ENCODE measurements at places on chromosomes 12 and 14.
A peak's percentile ranks its signal among the peaks of the same experiment; 100 is the strongest.

GRCh38 chr12:51048661-51049251 lies 629 bp downstream of the LETMD1 start:
- no peak for DNase-seq

GRCh38 chr14:104968153-104968527 lies 10.0 kb downstream of the AHNAK2 start:
- no peak for DNase-seq

- DNase-seq: peak; percentile 68
Measured at GRCh38 chr12:6927379-6928021, at the start of gene ATN1. Gene ATN1, plus strand, starts transcription at chr12:6927959. Its CDS starts 6,043 bp downstream, at chr12:6934002.

- DNase-seq: no peak
Measured at GRCh38 chr12:124191966-124192365, 102.9 kb upstream of the RFLNA start.

DNA sequence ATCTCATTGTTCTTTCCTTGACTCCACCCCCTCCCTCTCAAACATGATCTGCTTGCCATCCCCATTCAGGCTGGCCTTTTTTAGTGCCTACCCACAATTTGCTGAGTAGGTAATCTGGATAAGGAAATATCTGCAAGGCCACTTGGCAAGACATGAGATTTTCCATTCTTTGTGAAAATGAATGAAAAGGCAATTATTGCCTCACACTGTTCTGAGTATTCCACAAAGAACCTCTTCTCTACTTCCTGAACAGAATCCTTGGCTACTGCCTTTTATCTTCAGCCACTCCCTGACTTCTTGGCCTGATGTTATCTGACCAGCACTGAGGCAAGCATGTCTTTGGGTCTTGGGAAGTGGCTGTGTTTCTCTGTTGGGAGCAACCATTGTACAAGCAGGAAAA lies 263.2 kb upstream of the ATP2B1 start:
- no peak for DNase-seq

DNA sequence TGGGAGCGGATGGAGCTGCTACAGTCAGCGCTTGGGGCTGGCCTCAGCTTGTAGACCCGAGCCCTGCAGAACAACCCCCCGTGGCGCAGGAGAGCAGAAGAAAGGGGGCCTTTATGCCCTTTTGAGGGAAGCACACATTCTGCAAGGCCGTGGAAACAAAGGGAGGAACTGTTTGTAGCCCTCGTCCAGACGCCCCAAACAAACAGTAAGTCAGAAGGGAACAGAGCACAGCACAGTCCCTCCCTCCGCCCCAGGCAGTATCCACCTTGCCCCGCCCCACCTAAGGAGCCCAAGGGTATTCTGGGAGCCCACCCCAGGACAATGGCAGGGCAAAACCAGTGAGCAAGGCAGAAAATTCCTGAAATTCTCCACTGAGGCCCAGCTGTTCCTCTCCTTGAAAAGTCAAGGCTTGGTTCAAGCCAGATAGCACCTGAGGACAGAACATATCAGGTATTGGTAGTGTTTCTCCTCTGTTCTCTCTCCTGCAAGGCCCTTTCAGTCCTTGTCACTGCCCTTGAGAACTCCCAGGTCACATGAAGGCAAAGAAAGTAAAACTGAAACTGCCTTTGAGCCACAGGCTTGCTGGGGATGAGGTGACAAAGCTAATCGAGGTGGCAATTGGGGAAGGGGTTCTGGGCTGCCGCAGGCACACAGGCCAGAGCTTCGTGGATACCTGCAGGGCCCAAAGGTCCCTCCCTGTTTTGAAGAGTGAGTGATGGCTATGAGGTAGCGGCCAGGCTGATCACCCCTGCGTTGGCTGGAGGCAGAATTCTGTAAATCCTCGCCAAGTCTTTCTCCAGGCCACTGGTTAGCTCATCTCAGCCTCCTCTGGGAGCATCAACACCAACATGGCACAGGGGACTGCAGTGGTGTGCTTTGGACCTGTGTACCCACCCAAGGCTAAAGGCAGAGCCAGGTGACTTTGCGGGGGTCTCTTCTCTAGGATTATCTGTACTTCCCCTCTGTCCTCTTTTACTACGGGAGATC lies 499 bp downstream of the DGLUCY start:
- DNase-seq: peak; percentile 44

GRCh38 chr14:91164676-91165075 lies 50.8 kb downstream of the DGLUCY start:
- DNase-seq: no peak

GRCh38 chr12:111777345-111778045 lies 10.8 kb downstream of the ALDH2 start:
- DNase-seq: no peak

DNA sequence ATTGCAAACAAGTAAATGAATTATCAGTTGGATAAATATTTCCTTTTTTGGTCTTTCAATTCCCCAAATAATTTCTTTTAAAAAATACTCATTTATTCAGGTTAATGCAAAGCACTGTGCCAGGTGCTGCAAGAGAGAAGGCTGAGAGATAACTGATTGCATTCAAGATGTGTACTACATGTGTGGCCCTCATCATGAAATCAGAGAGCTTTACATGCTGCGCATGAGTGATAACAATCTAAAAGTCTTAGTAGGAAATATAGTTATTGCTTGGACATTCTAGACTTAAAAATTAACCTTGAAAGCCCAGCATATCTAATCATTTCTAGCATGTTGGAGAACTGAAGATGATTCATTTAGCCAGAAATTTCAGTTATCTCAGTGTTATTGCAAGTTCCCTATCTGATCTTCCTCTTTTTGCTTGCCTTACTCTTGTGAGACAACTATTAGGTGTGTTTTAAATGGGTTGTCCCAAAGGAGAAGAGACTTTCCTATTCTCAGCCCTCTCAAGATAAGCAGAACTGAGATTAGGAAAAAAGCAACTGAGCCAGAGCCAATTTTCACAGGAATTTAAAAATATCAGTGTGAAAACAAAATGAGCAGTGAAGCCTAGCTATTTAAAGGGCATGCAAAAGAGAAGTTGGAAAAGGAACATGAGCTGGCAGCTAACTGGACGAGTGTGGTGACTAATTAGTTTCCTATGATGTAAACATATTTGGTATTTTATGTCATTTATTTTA lies 60.9 kb downstream of the PLEKHA5 start:
- no peak for DNase-seq

- no peak for DNase-seq
Measured at GRCh38 chr14:34212172-34212929, 249.7 kb downstream of the SPTSSA start.

- DNase-seq: peak; percentile 84
Measured at GRCh38 chr14:102776761-102777710, at the start of gene TRAF3. Gene TRAF3, plus strand, starts transcription at chr14:102777449. Its CDS starts 92,753 bp downstream, at chr14:102870202.

DNA sequence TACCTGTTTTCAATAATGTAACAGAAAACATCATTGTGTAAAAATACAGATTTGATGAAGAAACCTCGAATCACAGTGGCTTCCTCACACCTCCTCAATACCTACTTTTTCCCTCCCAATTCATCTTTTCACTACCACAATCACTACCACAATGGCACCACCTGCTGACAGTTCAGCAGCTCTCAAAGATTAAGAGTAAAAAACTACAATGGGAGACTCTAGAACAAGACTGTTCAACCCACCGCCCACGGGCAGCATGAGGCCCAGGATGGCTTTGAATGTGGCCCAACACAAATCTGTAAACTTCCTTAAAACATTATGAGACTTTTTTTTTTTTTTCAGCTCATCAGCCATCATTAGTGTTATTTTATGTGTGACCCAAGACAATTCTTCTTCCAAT lies 15.2 kb downstream of the MED6 start:
- no peak for DNase-seq

GRCh38 chr12:94282675-94283074 lies 134.3 kb downstream of the PLXNC1 start:
- peak; percentile 57 for DNase-seq

- no peak for DNase-seq
Measured at GRCh38 chr12:64780132-64780530, 20.9 kb upstream of the GNS start.

DNA sequence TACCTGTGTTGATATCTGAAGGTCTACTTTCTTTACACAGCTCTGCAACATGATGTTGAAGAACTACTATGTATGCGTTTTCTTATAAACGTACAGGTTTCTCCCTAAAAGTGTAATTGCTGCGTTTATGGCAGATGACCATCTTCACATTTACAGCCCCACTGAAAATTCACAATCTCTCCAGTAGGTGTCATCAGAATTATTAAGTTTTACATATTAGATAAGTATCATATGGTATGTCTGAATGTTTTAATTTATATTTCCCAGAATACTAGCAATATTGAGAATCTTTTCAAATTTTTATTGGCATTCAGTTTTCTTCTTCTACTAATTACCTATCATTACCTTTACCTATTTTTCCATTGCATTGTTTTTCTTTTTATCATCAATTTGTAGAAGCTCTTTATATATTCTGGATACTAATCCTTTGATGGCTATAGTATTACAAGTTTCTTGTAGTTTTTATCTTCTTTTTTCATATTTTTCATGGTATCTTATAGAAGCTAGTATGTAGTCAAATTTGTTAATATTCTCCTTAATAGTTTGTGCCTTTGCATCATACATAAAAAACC lies 123.5 kb downstream of the CAPZA3 start:
- no peak for DNase-seq

- DNase-seq: no peak
Measured at GRCh38 chr12:109763201-109763841, 49.7 kb downstream of the FAM222A start.

DNA sequence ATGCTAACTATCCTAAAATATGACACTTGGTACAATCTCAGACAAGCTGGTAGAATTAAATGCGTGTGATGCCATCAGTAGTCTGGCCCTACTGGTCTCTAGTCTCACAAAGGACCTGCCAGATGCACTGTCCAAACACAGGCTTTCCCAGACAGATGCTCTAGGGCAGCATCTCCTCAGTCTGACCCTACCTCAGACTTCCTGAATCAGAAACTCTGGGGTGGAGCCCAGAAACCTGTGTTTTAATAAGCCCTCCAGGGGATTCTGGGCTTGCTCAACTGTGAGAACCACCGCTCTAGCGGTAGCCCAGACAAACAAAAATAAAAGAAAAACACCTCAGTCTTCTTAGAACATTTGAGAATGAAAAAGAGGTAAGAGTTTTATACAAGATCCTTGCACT lies 48.0 kb downstream of the BDKRB1 start:
- DNase-seq: no peak

GRCh38 chr14:22226381-22226780 lies 362.6 kb downstream of the DAD1 start:
- DNase-seq: peak; percentile 39

DNA sequence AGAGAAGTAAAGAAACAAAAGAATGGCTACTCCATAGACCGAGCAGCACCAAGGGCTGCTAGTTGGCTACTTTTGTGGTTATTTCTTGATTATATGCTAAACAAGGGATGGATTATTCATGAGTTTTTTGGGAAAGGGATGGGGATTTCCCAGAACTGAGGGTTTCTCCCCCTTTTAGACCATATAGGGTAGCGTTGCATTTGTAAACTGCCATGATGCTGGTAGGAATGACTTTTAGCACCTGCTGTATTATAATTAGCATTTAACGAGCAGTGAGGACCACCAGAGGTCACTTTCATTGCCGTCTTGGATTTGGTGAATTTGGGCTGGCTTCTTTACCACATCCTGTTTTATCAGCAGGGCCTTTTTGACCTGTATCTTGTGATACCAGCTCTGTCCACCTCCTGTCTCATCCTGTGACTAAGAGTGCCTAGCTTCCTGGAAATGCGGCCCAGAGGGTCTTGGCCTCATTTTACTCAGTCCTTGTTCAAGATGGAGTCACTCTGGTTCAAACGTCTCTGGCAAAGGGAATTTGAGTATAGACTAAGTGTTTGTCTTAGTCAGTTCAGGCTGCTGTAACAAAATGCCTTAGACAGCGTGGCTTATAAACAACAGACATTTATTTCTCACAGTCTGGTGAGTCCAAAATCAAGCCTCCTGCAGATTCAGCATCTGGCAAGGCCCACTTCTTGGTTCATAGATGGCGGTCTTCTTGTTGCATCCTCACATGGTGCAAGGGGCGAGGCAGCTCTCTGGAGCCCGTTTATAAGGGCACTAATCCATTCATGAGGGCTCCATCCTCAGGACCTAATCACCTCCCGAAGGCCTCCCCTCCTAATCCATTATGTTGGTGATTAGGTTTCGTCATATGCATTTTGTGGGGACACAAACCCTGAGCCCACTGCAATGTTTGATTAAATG lies 348.3 kb upstream of the SFSWAP start:
- DNase-seq: no peak

GRCh38 chr14:21880918-21881317 lies 207.3 kb upstream of the OR4E1 start:
- DNase-seq: no peak

DNA sequence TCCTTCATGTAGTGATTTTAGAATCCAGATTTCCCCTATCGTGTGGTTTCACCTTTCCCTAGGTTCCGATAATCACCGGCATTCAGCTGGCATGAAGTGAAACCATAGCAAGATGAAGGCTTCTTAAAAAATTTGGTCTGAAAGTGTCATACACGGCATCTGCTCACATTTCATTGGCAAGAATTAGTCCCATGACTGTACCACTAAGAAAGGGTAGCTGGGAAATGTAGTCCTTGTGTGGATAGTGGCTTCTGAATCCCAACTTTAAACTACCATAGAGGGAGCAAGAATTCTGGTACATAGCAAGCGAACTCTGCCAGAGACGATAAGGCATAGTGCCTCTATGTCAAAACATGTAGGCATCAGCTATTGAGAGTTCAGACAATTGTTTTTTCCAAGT lies 360.1 kb upstream of the TBX3 start:
- DNase-seq: no peak

DNA sequence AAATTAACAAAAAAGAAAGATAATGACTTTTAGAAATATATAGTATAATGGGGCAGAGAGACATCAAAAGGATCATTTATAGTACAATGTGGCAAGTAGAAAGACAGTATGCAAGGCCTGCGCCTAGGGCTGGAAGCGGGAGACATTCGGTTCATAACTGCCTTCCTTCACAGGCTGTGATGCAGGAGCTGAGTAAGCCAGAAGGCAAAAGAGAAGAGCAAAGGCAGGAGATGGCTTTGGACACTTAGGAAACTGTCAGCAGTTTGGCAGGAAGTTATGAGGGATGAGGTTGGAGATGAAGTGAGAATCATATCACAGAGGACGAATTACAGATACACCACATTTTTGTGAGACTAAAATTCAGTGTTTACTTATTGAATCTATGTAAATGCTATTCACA lies 97.8 kb downstream of the EPS8 start:
- DNase-seq: no peak

GRCh38 chr12:114933428-114934160 lies 249.6 kb upstream of the TBX3 start:
- no peak for DNase-seq

- DNase-seq: no peak
Measured at GRCh38 chr14:73162251-73162650, 25.9 kb downstream of the PSEN1 start.

DNA sequence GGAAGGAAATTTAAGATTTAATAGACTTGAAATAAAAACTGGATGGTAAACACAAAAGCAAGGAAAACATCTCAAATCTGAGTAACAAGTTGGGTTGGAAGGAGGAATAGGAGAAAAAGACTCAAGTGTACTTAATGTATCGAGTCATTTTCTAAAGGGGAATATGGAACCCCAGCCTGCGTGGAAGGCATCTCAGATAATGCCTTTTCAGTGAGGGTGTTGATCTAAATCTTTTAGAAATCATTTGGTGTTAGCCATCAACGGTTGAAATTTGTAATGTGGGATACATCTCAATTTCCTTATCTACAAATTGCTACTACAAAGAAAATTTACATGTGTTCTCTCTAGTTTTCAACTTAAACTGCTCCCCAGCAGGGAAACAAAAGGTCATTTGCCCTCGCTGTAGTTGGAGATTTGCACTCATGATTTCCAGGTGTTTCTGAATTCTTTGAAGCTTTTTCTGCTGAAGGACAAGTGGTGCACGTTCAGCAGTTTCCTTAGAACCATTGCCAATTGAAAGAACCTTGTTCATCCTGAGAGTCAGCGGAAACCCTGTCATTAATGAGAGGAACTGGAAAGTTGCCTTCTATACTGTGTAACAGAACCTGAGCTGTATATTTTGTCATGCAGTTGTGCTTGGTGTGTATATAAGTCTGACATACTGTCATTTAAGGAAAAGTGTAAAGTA lies 2.2 kb downstream of the PCBP2 start:
- no peak for DNase-seq
